ENCODE measurements at places on chromosomes 12 and 14.

- no peak for DNase-seq
Observed at GRCh38 chr12:38431921-38432320, 115.3 kb downstream of the ALG10B start.

DNA sequence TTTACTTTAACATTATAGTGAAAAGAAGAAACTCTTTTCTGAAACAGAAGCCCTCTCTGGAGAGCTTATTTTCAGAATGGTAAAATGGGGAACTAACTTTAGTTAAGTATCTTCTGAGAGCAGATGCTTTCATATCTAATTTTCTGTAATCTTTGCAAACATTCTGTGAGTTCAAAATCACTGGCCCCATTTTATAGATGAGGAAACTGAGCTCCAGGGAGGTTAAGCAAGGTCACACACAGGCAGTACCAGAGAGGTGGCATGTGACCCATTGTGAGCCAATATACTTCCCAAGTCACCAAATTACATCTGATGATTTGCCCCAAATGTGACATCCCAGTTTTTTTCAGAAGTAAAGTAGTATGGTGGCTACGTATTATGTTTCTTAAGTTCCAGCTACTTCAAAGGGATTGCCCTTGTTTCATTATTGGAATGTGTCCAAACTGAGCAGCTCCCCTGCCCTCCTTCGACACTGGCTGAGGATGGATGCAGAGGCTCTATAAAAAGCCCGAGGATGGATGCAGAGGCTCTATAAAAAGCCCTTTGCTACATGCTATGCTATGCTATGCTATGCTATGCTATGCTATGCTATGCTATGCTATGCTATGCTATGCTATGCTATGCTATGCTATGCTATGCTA, 36.2 kb upstream of the NUDT4 start:
- no peak for DNase-seq

- DNase-seq, result no peak
Observed at GRCh38 chr14:89186856-89187376, 230.1 kb downstream of the FOXN3 start.

DNA sequence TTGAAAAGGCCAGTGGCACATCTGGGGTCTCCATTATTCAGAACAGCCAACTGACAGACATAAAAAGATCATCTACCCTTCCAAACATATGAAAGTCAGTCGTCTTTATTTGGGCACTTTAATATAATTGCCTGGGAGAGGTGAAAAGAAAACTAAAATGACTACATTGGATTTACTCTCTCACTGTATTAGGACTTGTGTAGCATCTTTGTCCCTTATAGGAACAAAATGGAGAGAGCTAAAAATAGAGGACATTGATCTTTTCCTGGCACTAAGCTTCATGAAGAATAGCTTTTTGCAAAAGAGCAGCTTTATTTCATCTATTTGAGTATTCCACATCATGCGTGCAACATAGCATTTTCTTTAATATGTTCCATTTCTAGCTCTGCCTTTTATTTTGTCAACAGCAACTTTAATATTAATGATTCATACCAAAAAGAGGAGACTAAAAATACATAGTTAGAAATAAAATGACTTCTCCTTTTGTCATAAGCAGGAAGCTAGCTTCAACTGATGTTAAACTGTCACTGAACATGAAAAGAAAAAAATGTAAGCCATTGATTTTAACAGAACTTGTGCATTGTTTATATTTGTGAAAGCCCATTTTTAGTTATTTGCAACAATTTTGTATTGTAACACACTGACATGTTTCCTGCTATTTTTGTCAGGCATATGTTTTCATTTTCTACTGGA, 254.6 kb downstream of the SEC23A start:
- DNase-seq, result no peak

- no peak for DNase-seq
Observed at GRCh38 chr14:69376439-69376838, 21.7 kb downstream of the ERH start.

DNA sequence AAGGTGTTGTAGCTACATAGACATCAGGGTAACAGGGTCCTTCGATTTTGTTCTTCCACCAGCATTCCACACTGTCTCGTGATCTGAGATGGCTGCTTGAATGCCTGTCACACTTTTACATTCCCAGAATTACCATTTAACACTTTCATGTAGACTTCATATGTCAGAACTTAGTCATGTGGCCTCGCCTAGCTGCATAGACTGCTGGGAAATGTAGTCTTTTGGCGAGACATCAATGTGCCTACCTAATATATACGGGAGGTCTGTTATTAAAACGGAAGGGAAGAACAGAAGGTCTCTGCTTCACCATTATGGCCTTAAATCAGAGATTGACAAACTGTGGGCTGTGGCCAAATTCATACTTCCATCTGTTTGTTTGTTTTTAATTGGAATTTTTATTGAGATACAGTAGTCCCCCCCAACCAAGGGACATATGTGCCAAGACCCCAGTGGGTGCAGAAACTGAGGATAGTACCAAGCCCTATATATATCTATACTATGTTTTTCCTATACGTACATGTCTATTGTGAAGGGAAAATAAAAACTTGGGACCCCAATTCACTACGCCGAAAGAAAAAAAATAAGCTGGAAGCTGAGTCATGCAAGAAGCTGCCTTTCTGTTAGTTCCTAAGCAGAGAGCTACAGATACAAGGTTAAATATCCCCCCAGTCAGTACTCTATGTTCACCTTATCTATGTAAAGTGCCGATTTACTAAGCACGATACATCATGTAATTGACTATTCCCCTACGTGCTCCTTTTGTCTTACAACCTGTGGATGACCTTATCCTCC, 11.3 kb upstream of the HRK start:
- DNase-seq, result no peak

DNA sequence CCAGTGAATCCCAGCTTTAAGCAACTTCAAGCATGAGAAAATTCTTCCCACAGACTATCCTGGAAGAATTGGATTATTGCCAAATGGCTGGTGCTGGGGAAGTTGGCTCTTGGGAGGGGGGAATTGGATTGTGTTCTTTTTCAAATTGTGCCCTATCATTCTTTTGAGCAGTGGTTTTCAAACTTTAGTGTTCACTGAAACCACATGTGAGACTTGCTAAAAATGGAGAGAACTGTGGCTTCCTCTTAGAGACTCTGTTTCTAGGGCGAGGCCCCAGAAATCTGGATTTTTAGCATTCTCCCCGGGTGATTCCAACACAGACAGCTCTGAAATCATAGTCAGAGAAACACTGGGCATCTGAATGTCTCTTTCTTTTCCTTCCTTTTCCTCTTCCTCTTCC, 14.3 kb upstream of the OTUB2 start:
- no peak for DNase-seq

DNA sequence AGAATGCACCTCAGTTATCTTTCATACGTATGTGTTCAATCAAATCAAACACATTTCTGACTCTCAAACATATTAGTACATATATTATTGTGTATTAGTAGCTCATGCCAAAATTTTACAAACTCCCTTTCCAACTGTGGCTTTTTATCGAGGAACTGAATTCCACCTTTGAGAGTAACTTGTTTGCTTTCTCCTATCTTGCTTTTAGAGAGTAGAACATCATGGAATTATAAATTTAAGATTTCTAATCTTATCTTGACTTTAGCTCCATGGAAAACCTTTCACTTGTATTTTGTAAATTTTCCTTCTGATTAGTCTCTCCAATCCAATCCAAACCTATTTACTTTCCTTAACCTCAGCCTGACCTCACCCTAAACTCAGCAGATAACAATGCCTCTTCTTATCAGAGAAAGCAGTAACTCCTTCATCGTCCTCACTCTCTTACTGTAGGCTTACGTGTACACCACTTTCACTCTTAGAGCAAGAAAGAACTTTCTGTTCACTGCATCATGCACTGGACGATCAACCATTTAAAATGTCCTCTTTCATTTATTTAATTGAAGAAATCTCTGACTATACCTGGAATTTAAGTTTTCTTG, 164.5 kb downstream of the TMTC3 start:
- DNase-seq, result no peak

DNA sequence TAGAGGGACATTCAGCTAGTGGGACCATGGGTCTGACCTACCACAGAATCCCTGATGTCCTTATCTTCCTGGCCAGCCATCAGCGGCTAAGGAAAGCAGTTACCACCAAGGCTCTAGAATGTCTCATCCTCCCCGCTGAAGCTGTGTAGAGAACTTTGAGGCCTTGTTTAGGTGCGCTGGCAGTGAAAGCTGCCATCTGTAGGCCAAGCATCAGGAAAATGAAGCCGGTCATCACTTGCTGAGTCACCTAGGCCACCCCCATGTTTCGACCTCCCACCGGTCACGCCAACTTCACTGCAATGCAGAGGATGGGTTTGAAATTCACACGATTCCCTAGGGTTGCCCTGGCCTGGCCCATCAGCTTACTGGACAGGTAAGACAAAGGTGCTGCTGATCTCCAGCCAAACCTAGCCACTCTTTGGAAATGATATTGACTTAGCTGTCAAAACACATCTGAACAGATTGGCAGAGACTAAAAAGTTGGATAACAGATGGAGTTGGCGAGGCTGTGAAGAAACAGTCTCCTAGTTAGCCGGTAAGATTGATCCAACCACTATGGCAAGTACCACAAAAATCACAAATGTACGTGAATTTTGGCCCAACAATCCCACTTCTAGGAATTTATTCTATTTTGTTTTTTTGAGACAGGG, 52.0 kb downstream of the NOS1 start:
- no peak for DNase-seq

GRCh38 chr12:109870648-109871047, 9.7 kb downstream of the GLTP start:
- no peak for DNase-seq

GRCh38 chr14:72254202-72254936, 322.1 kb downstream of the RGS6 start:
- no peak for DNase-seq

DNA sequence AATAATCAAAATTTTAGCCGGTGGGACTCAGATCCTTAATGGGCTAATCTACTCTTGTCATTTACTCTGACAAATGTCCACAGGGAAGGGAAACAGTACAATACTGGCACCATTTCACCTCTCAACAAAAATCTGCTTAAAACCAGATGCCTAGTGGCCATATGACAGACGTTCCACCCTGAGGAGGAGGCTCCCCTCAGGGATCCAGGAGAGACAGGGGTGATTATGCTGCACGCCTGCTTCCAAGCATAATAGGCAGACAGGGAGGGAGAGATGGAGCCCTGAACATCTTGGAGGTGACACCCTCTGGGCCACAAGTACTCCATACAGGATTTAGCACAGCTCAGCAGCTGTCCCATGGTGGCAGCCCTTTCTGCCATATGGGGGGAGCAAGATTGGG, 24.8 kb upstream of the AKAP6 start:
- DNase-seq, result no peak

All from stimulated activated CD4-positive, alpha-beta T cell treated with anti-CD3 and anti-CD28 coated beads, Interleukin-2, amount 100 ng/mL, for 24 hours (primary cell).